ENCODE measurements at places on chromosomes 13 and 19.

GRCh38 chr13:51955816-51956603 lies 55.2 kb downstream of the ATP7B start:
- H3K27ac ChIP-seq, result no peak overlapping the region
- H3K4me1 ChIP-seq, result peaks cover 9% of the 10 kb centered on the region
- no peak for DNase-seq
- H3K27me3 ChIP-seq, result peaks cover 2% of the 10 kb centered on the region
- H3K4me3 ChIP-seq, result no peak overlapping the region

DNA sequence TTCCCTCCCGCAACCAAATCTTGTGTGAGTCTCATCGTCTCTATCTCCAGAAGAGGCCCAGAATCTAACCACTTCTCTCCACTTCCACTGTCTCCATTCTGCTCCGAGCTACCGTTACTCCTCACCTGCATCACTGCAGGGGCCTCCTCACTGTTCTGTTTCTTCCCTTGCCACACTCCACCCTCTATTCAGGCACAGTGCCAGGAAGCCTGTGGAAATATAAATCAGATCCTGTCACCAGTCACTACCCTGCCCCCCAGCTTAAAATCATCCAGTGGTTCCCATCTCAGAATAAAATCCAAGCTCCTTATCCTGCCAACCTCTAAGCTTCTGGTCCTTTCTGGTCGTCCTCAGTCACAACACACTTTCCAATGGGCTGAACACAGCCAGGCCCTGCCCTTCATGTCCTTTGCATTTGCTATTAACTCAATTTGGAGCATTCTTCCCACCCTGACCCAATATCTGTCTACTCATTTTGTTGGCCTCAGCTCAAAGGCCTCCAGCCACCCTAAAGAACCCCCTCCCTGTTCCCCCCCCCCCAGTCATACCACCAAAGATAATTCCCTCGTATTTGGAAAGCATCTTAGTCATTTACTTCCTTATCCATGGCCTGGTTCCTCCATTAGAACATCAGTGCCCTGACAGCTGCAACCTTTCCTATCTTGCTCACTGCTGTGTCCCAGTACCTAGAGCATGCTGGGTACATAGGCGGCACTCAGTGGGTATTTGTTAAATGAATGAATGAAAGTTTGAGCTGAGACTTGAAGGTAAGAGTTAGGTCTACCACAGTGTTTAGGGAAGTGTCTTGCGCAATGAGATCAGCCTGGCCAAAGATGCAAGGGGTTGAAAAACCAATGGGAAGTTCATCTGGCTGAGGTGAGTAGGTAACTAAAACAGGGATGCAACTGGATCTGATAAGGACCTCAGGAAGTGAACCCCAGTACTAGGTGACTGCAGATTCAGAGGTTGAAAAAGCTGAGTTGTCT lies 24.4 kb downstream of the ZNF175 start:
- peaks cover 2% of the 10 kb centered on the region for H3K36me3 ChIP-seq
- H3K27ac ChIP-seq, result peak overlapping the region; percentile 87
- H3K4me3 ChIP-seq, result peak overlapping the region; percentile 88
- DNase-seq, result no peak

DNA sequence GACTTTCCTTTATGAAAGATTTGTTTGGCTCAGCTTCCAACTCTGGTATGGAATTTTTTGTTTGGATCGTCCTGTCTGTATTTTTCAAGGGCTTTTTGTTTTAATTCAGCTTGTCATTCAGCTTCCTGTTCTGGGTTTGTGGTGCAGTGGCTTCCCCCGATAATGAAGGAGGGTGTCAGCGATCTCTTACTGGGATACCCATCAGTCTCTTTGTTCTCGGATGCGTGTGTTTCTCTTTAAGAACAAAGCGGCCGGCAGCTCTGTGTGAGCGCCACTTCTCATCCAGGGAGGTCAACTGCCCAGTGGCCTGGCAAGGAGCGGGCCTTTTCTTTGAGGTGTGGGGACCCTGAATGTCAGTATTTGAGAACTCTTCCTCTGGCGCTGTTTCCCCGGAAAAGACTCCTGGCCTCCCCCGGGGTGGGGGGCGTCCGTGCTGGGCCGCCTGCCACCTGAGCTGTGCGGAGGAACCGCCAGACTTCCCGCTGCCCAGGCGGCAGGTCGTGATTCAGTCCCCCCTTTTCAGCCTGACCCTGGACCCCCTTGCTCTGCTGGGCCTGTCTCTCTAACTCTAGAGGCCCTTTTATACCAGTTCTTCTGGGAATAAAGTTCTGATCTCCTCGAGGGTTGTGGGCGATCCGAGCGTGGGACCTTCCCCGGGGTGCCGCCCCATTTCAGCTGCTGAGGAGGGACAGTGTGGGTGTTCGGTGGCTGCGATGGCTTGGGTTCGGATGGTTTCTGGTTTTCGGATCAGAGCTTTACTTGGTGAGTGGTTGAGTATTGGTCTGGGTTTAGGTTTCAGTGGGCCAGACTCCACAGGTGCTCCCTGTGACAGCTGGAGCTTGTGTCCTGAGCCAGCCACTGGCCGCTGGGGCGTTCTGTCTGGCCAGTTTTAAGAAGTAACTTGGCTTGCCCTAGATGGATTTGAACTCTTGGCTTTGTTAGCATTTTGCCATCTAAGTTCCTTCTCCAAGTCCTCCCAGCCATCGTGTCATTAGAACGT lies 3.4 kb downstream of the SF3A2 start:
- H3K4me3 ChIP-seq, result peak overlapping the region; percentile 85
- H3K36me3 ChIP-seq, result peaks cover 64% of the 10 kb centered on the region
- H3K4me1 ChIP-seq, result peaks cover 60% of the 10 kb centered on the region
- no peak for DNase-seq
- peak overlapping the region; percentile 80 for H3K27ac ChIP-seq
- H3K27me3 ChIP-seq, result peaks cover 5% of the 10 kb centered on the region

- no peaks in the 10 kb centered on the region for H3K27me3 ChIP-seq
- no peaks in the 10 kb centered on the region for H3K4me1 ChIP-seq
- no peak overlapping the region for H3K4me3 ChIP-seq
- no peak for DNase-seq
These were observed 19.7 kb upstream of the EHD2 start for GRCh38 chr19:47693489-47693888.

- no peak overlapping the region for H3K4me3 ChIP-seq
- no peaks in the 10 kb centered on the region for H3K4me1 ChIP-seq
- H3K27me3 ChIP-seq, result peaks cover 25% of the 10 kb centered on the region
- no peak overlapping the region for H3K27ac ChIP-seq
- no peaks in the 10 kb centered on the region for H3K36me3 ChIP-seq
- DNase-seq, result peak; percentile 18
These were observed 8.2 kb downstream of the GPC5 start for GRCh38 chr13:91406619-91407018.

DNA sequence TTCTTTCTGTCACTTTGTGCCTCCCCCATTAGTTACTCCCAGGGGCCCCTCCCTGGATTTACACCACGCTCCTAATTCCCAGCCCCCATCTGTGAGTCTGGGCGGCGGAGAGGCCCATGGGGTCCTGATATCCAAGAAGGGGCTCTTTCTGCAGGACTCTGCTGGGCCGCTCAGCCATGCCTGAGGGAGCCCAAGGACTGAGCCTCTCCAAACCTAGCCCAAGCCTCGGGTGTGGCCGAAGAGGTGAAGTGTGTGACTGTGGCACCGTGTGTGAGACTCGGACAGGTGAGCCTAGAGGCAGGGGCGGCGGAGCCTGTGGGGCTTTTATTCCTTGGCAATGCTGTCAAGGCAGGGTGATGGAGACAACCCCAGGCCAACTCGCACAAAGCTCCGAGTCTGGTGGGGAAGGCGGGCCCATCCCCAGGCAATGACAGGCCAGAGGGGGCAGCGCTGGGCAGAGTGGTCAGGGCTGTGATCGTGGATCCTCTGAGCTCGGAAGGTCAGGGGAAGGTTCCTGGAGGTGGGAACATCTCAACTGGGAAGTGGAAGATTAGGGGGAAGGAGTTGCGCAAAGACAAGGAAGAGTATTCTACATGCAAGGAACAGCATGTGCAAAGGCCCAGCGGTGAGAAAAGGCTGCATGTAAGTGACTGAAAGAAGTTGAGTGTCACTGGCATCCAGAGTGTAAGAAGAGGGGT lies 1.6 kb downstream of the PLEKHG2 start:
- no peak for DNase-seq
- H3K4me1 ChIP-seq, result peaks cover 36% of the 10 kb centered on the region
- peak overlapping the region; percentile 86 for H3K4me3 ChIP-seq
- H3K27ac ChIP-seq, result peak overlapping the region; percentile 78
- H3K27me3 ChIP-seq, result peaks cover 2% of the 10 kb centered on the region

GRCh38 chr19:16002406-16003384 lies 53.9 kb downstream of the OR10H4 start:
- H3K4me3 ChIP-seq, result peak overlapping the region; percentile 65
- no peaks in the 10 kb centered on the region for H3K36me3 ChIP-seq
- H3K4me1 ChIP-seq, result peaks cover 25% of the 10 kb centered on the region
- H3K27ac ChIP-seq, result peak overlapping the region; percentile 79
- no peaks in the 10 kb centered on the region for H3K27me3 ChIP-seq
- no peak for DNase-seq

DNA sequence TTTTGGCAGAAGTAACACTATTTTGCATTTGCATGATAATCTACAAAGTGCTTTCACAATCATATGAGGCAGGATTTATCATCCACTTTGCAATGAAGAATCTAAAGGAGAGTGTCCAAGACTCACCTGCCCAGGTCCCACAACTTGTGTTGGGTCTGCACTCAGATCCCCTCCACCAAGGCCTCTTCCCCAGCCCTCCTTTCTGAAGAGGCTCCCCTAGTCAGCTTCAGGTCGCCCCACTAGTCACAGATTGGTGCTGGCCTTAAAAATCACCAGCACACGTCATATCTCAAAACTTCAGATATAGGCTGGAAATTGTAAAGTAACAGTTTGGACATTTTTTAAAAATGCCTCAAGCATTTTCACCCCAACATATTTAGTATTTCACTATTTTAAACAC lies 17.5 kb downstream of the ATP7B start:
- H3K36me3 ChIP-seq, result no peaks in the 10 kb centered on the region
- no peak overlapping the region for H3K4me3 ChIP-seq
- peaks cover 2% of the 10 kb centered on the region for H3K27me3 ChIP-seq
- no peaks in the 10 kb centered on the region for H3K4me1 ChIP-seq
- no peak overlapping the region for H3K27ac ChIP-seq

DNA sequence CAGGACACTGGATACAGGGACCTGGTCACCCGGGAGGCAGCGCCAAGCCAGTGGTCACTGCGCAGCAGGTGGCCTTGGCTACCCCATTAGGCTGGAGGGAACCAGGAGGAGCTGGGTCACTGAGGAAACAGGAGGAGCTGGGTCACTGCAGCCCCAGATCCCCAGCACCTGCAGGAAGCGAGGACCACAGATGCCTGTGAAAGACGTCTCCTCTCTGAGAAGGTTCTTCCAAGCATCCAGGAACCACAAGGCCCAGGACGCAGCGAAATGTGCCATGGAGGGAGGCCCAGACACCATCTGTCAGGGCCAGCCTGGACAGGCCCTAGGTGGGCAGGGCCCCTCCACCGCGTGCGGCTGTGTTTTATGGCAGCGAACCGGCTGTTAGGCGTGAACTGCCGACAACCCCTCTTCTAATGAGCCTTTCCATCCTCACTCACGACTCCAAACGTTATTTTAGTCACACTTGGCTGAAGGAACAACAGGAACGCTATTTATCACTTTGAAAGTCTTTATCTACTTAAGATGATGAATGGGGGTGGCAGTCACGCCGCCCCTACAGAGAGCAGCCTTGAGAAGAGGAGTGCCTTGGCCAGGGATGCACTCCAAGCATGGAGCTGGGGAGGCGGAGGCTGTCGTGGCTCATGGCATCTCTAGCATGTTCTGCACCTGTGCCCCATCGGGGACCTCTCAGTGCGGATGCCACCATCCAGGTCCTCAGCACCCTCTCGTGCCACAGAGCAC lies 53.3 kb downstream of the CEBPG start:
- H3K27me3 ChIP-seq, result no peaks in the 10 kb centered on the region
- H3K36me3 ChIP-seq, result no peaks in the 10 kb centered on the region
- no peak overlapping the region for H3K4me3 ChIP-seq
- no peak overlapping the region for H3K27ac ChIP-seq
- H3K4me1 ChIP-seq, result peaks cover 3% of the 10 kb centered on the region

Measured in activated naive CD8-positive, alpha-beta T cell treated with anti-CD3 and anti-CD28 coated beads, Interleukin-2, amount 50 U/mL, for 24 hours (primary cell).